Globus pallidus (tissue), 1 donor: ENCODE measurements at places on chromosomes 12 and 14.

GRCh38 chr14:41476526-41476925 lies 130.2 kb upstream of the LRFN5 start:
- DNase-seq, result no peak

DNA sequence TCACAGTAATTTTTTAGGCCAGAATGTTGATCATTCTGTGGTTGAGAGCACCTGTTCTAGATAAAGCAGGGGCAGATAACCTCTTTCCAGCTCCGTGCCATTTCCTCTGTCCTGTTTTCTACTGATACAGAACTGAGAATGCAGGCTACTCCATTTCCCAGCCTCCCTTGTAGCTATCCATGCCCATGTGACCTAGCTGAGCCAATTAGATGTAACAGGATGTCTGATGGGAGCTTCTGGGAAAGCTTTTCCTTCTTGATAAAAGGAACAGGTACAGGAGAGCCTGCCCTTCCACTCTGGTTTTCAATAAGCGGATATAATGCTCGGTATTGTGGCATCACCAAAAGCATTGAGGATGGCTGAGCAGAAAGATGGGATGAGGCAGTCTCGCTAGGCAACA lies 54.2 kb downstream of the LRRC74A start:
- DNase-seq, result no peak

DNA sequence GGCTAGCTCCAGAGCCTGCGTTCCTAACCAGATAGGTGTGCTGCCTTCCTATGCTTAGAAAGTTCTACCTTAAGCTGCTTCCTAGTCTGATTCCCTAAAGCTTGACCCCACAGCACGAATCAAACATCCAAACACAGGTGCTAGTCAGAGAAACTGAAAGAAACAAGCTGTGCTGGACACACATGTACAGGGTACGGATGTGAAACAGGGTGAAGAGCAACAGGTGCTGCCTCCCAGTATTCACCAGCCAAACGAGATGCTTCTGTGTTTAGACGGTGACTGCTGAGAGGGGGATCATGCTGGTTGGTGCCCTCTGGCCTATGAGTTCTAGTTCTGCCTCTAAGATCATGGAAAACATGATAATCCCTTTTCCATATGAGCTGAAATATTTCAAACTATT lies 105.3 kb downstream of the GRIP1 start:
- no peak for DNase-seq

GRCh38 chr12:45914090-45914489 lies 76.3 kb downstream of the SCAF11 start:
- DNase-seq, result no peak
